B cell (primary cell): ENCODE measurements at places on chromosomes 3 and 15.

DNA sequence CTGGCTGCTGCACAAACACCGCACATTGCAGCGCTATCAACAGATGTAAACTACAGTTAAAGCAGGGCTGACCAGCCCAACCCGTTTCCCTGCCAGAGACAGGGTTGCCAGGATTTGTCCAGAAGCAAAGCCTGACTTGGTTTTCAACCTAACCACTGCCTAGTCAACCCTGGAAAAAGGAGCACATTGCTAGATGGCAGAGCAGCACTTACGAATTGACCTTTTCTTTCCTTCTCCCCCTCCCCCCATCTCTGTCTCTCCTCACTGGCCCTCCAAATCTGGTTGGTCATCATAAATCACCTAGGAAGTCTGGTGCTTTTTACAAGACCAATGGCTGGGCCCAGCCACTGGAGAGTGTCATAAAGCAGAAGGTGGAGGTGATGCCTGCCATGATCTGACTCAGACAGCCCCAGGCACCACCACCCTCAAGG, 51.3 kb downstream of the ABCC5 start:
- no peaks in the 10 kb centered on the region for H3K27me3 ChIP-seq
- no peak overlapping the region for H3K4me3 ChIP-seq
- no peak for DNase-seq

DNA sequence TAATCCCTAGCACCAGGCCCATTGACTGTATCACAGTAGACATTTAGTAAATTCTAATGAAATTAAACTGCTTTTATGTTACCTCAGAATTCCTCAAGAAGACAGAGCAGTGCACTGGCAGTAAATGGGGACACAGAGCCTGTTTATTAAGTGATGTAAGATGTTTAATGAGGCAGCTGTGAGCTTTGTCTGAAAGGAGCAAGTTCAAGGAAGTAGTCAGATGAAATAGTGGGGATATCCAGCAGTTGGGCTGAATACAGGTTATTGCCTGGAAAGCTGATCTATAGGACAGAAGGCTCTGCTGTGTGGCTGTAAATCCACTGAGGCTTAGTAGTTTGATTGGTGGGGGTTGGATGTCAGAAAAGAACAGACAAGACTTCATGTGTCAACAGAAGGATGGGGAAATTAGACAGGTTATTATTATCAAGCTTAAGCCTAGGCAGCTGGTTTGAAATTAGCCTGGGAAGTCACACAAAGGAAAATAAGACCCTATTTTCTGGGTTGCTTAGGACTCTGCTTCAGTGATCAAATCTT, 62.2 kb downstream of the PFN2 start:
- no peaks in the 10 kb centered on the region for H3K4me1 ChIP-seq
- H3K36me3 ChIP-seq: peaks cover 9% of the 10 kb centered on the region
- no peaks in the 10 kb centered on the region for H3K27me3 ChIP-seq
- H3K4me3 ChIP-seq: no peak overlapping the region
- DNase-seq: no peak

GRCh38 chr3:38070013-38070412, 31.0 kb downstream of the DLEC1 start:
- H3K4me1 ChIP-seq: no peaks in the 10 kb centered on the region
- DNase-seq: no peak
- H3K27ac ChIP-seq: no peak overlapping the region

DNA sequence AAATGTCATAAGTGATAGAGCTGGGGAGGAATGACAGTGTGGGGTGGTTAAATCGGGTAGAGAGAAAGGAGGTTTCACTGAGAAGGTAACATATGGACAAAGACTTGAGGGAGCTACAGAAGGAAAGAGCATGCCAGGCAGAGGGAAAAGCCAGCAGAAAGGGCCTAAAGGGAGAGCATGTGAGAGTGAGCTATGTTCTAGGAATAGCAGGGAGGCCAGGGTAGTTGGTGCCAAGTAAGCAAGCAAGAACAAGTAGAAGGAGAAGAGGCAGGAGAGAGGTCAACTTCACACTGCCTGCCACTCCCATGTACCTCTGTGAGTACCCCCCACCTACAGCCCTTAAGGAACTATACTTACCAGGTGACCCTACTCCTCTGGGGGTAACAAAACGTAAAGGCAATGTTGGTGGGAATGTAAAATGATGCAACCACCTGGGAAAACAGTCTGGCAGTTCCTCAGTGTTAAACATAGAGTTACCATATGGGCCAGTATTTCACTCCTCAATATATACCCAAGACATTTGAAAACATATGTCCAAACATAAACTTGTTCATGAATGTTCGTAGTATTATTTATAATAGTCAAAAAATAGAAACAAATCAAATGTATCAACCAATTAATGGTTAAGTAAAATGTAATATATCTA, 67.6 kb downstream of the SFMBT1 start:
- H3K36me3 ChIP-seq: no peaks in the 10 kb centered on the region
- no peak for DNase-seq
- no peak overlapping the region for H3K27ac ChIP-seq
- peaks cover 8% of the 10 kb centered on the region for H3K4me1 ChIP-seq
- H3K4me3 ChIP-seq: no peak overlapping the region

DNA sequence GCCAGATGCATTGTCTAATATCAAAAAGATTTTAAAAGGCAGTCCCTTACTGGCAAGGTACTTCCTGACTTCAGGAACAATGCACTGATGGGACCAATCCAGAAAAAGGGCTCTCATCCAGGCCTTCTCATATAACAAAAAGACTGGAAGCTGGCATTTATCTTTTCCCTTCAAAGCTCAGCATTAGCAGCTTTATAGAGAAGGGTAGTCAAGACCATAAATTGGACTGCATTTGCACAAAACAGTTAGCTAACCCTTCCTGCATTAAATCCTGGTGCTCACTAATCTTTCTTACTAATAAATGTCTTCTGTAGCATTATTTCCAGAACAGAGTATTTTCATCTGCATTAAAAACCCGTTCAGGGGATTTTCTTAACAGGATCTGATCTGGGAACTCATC, 46.0 kb upstream of the NEK10 start:
- H3K4me3 ChIP-seq: no peak overlapping the region
- H3K27ac ChIP-seq: no peak overlapping the region
- no peak for DNase-seq
- H3K36me3 ChIP-seq: peaks cover 31% of the 10 kb centered on the region
- no peaks in the 10 kb centered on the region for H3K4me1 ChIP-seq

- H3K4me3 ChIP-seq: no peak overlapping the region
Measured at GRCh38 chr3:140204271-140204984, 269.4 kb downstream of the CLSTN2 start.

DNA sequence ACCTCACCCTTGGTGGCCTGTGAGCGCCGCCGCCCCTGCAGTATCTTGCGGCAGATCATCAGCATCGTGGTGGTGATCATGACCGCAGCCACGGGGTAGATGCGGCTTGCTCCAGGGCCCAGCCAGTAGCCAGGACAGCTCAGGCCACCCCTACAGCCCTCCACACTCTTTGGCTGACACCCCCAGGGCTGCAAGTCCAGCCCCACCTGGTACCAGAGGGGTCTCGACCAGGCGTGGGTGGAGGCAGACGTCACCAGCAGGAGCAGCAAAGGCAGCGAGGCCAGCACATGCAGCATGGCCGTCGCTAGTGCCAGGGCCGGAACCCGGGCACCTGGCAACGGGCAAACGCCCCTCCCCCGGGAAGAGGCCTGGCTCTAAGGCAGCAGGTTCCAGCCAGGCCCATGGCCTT, at the start of gene TMEM89:
Gene TMEM89 (minus strand): TSS at position 309 of the 409 bp plus-strand sequence. CDS start 13 bp downstream, at position 296.
- no peaks in the 10 kb centered on the region for H3K27me3 ChIP-seq
- no peak within 1 kb of the TSS for H3K27ac ChIP-seq
- H3K4me1 ChIP-seq: no peaks in the 10 kb centered on the region
- DNase-seq: no peak
- H3K4me3 ChIP-seq: no peak within 1 kb of the TSS

DNA sequence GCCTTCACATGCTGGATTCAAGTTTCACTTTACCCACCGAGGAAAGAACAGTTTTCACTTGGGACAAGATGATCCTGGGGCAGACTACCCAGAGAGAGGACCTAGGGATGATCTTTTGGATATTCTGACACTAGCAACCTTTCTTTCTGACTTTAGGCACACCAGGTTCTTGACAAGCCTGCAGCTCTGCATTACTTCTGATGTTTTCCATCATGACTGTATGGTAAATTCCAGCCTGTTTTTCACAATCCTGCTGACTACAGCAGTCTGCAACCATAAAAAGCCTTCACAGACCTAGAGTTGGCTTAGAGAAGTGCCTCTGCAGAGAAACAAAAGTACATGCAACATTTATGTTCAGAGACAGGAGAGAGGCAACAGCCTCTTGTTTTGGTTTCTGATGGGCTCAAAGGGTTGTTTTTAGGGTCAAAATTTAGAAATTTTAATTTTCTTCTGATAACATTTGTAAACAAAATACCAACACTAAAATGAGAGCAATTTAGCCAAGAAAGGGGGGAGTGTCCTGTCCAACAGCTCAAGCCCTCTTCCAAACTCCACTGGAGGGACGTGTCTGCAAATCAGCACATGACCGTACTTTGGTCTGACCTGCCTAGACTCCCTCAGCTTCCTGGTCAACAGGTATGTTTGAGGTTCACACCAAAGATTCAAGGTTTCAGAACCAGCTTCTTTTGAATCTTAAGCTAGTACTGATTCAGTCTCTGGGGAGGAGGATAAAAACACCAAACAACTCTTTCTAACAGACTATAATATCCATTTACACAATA, 799 bp downstream of the ABI3BP start:
- DNase-seq: no peak
- H3K36me3 ChIP-seq: no peaks in the 10 kb centered on the region
- no peak overlapping the region for H3K27ac ChIP-seq
- no peaks in the 10 kb centered on the region for H3K27me3 ChIP-seq

DNA sequence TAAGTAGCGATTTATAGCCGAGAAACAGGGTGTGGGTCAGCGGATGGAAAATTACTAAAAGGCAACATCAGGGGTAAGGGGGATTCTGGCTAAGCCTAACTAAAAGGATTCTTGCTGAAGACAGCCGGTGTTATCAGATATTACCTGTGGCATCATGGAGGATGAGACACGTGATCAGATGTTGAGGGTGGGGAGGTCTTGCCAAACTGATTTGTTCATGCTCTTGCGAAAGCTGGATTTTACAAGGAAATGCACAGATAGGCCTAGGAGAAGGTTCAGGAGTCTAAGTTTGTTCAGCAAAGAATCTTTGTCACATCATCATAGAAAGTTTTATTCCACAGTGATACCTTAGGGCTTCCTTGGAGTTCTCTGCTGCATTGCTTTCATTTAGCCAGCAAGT, 396.8 kb upstream of the TBL1XR1 start:
- H3K4me1 ChIP-seq: peaks cover 34% of the 10 kb centered on the region
- no peak overlapping the region for H3K4me3 ChIP-seq
- no peak for DNase-seq
- no peaks in the 10 kb centered on the region for H3K27me3 ChIP-seq
- no peak overlapping the region for H3K27ac ChIP-seq
- H3K36me3 ChIP-seq: no peaks in the 10 kb centered on the region

GRCh38 chr3:183208260-183208659, 44.8 kb upstream of the B3GNT5 start:
- DNase-seq: no peak
- no peak overlapping the region for H3K27ac ChIP-seq
- no peaks in the 10 kb centered on the region for H3K36me3 ChIP-seq
- H3K4me1 ChIP-seq: peaks cover 12% of the 10 kb centered on the region

DNA sequence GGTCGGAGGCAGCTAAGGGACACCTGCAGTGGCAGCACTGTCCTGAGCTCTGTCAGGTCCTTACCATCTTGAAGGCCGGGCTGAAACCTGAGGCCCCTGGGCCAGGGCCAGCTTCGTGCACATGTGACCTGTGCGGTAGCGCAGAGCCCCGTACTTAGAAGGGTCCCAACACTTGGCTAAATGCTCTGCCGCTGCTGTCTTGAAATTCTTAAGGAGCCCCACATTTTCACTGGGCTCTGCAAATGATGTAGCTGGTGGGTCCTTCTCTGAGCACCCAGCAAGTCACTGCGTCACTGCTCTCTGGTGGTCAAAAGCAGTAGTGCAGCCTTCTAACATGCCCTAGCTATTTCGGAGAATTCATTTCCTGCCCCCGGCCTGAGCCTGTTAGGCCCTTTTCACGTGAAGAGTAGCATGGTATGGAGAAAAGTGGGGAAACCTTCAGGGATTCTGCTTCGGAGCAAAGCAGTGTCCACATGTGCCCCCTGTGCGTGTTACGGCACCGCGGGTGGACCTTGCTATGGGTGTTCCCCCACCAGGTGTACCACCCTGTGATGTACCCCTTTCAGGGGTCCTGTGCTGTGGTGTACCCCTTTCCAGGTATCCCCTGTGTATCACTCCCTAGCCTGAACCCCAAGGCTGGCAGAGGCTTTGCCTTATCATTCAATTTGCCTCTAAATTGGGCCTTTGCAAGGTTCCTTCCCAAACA, 79.7 kb downstream of the TMEM266 start:
- no peak overlapping the region for H3K4me3 ChIP-seq
- no peaks in the 10 kb centered on the region for H3K27me3 ChIP-seq
- no peak overlapping the region for H3K27ac ChIP-seq
- peak; percentile 78 for DNase-seq
- H3K4me1 ChIP-seq: no peaks in the 10 kb centered on the region

- no peaks in the 10 kb centered on the region for H3K4me1 ChIP-seq
- no peaks in the 10 kb centered on the region for H3K36me3 ChIP-seq
- no peak overlapping the region for H3K27ac ChIP-seq
Measured at GRCh38 chr3:99118381-99118780, 216.9 kb upstream of the DCBLD2 start.

- no peak overlapping the region for H3K27ac ChIP-seq
- H3K4me3 ChIP-seq: no peak overlapping the region
- no peaks in the 10 kb centered on the region for H3K27me3 ChIP-seq
- no peaks in the 10 kb centered on the region for H3K36me3 ChIP-seq
Measured at GRCh38 chr3:66021731-66022131, 17.0 kb downstream of the MAGI1 start.

DNA sequence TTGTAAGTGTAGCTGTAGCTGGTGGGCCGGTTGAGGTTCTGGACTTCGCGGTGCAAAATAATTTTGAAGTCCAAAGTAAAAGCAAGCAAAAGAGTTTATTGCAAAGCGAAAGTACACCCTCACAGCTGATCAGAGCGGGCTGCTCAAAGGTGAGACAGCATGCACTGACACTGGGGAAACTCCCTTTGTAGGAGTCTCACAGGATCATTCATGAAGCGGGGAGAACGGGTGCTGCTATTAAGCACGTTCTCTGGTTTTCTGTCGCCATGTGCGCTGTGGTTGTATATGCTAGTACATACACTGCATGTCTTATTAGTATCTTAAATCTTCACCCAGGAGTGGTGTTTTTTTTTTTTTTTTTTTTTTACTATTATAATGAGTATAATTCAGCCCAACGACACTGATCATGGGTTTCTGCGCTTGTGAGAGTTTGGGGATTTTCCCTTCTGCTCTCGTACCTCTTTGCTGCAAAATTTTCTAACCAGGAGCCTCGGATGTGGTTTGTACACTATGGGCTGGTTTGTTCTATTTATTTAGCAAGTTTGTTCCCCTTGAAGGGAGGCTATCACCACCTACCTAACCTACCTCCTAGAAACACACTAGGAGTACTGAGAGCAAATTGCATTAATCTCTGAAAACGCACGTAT, 1.4 kb upstream of the AP4E1 start:
- no peaks in the 10 kb centered on the region for H3K36me3 ChIP-seq
- peak overlapping the region; percentile 92 for H3K27ac ChIP-seq
- peaks cover 11% of the 10 kb centered on the region for H3K4me1 ChIP-seq
- H3K4me3 ChIP-seq: peak overlapping the region; percentile 96

DNA sequence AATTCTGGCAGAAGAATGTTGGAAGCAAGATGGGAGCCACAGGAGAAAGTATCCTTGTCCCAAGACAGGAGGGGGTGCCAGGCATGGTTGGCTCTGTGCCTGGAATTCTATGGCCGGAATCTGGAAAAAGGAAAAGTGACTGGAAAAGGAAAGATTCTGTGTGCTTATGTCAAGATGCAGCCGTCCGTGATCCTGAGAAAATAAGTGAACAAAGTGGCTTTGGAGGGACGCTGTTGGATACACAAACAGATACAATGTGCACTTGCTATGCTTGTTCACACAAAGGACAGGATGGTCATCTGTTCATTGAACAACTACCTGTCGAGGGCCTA, 28.5 kb upstream of the MUC20 start:
- H3K27me3 ChIP-seq: no peaks in the 10 kb centered on the region
- H3K27ac ChIP-seq: no peak overlapping the region
- no peak for DNase-seq
- no peak overlapping the region for H3K4me3 ChIP-seq
- no peaks in the 10 kb centered on the region for H3K4me1 ChIP-seq
